AG04450 (cell line): ENCODE measurements at places on chromosomes 2 and 18. TPM values are rescaled to one million over a fixed set of nuclear protein-coding genes. Genes with fewer than 3 reads are reported as not detected.

DNA sequence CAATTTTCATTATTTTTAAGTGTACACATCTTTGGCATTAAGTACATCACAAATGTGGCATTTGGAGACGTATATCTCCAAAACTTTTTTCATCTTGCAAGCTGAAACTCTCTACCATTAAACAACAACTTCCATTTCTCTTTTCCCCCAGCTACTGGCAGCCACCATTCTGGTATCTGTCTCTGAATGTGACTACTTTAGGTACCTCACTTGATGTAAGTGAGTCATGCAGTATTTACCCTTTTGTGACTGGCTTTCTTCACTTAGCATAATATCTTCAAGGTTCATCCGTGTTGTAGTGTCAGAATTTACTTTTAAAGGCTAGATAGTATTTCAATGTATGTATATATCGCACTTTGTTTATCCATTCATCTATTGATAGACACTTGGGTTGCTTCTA is 17.0 kb downstream of the BABAM2 start:
- DNase-seq = no peak

CCNT2 gene
- polyA plus RNA-seq = 13.7 and 14.9 TPM in 2 replicates

GRCh38 chr2:4291430-4291829 is 588.1 kb downstream of the DCDC2C start:
- DNase-seq = no peak

RUFY4 gene
- polyA plus RNA-seq = not detected in 2 replicates

DNA sequence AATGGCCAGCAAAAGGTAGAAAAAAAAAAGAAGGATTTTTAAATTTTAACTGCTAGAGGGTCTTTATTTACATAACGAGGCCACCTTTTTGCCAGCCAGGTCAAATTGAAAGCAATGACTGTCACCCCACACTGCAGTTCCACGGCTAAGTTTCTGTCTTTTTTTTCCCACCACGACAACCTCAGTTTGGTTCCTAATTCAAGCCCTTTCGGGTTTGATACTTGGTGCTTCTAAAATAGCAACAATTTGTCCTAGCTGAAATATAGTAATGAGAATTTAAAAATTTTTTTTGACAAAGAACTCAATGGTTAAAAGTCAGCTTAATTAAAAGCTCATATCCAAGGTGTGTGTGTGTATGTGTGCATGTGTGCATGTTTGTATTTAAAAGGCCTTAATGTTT is 16.4 kb upstream of the NMS start:
- no peak for DNase-seq

DNAJC27 gene
- polyA plus RNA-seq = 3.5 and 4.1 TPM in 2 replicates

GRCh38 chr2:119106301-119106897 is 52.2 kb downstream of the C1QL2 start:
- DNase-seq = no peak

DNA sequence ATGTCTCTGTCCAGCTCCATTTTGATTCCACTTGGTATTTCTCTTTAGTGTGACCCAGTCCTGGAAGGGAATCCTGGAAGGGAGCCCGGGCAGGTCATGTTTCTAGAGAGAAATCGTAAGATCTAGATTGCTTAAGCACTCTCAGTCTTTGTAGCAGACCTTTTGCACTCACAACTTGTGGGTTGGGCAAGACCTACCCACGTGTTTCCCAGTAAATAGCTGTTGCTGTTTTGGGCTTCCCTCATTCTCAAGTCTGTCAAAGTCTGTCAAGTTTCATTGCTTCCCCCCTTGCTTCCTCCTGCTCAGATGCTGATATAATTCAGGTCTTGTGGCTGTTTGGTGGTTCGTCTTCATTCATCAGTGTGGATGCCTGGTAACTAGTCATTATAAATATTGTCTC is 17.4 kb upstream of the NEMP2 start:
- no peak for DNase-seq

DNA sequence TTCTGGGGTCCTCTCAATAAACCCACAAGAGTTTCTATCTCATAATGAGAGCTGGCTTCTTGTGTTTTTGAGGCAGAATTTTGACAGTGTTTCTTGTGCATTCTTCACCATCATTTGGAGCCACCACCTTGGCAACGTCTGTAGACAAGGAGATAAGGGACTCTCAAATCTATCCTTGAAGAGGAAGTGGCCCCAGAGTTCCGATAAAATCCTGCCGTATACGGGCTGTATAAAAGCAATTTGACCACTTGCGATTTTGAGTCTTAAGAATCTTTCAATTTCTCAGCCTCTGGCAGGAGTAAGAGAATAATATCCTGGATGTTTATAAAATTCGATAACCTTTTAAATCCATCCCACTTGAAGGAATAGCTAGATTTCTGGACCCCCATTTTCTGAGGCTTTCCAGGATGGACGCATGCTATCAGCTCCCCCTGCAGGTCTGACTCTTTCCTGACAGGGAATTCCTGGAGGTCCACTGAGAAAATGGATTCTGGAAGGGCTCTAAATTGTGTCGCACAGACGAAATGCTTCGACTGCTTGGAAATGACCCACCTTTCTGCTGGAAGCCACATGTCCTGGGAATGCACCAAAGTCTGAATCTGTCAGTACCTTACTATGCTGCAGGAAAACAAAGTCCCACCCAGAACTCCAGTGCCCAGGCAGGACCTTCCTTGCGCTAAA is 54.1 kb downstream of the E2F6 start:
- no peak for DNase-seq

BMP10 gene
- polyA plus RNA-seq = not detected in 2 replicates

GRCh38 chr2:197176522-197176921 is 134.1 kb downstream of the ANKRD44 start:
- no peak for DNase-seq

- DNase-seq = no peak
Observed at GRCh38 chr18:55764386-55764785, 176.4 kb upstream of the TCF4 start.

FLACC1 gene
- 0.58 and 1.1 TPM in 2 replicates for polyA plus RNA-seq

GRCh38 chr2:240991378-240992263 is 6.8 kb upstream of the SNED1 start:
- DNase-seq = peak; percentile 66

ANKRD29 gene
- 0.12 and 0.15 TPM in 2 replicates for polyA plus RNA-seq

- DNase-seq = no peak
Observed at GRCh38 chr2:187644981-187645380, 90.7 kb upstream of the TFPI start.

ACAA2 gene
- polyA plus RNA-seq = 33.8 and 34.7 TPM in 2 replicates

REG1B gene
- polyA plus RNA-seq = not detected in 2 replicates

GRCh38 chr2:167914969-167915368 is 332.4 kb downstream of the STK39 start:
- DNase-seq = no peak

- no peak for DNase-seq
Observed at GRCh38 chr2:206614811-206615210, 27.5 kb upstream of the FAM237A start.

FOXI3 gene
- polyA plus RNA-seq = not detected in 2 replicates

DNA sequence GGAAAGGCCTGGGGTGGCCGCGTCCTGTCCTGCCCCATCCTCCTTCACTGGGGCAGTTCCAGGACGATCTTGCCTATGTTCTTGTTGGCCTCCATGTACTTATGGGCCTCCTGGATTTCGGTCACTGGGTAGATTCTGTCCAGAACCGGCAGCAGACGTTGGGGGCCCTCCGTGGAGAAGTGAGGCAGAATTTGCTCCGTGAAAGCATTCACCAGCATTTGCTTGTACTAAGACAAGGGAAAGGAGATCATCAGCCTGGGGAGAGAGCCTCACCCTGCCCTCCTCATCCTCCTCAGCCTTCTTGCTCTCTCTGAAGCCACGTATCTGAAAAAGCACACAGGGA is 1.4 kb upstream of the SF3B6 start:
- no peak for DNase-seq

DNA sequence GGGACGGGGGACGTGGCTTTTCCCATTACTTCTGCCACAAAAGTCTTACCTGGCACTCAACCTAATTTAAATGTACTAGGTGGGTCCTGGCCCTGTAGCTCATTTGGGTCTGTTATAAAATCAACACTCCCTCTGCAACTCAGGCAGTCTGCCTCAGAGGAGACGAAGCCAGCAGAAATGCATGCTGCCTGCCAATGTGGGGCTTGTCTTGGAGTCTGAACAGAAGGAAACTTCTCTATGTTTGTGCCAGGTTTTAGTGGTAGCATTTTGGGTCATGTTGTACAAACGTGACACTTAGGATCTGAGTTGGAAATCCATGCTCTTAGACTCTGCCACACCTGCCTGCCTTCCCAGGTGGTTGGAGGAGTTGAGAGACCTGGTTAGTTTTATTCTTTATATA is 292.5 kb upstream of the FAM98A start:
- no peak for DNase-seq

DNA sequence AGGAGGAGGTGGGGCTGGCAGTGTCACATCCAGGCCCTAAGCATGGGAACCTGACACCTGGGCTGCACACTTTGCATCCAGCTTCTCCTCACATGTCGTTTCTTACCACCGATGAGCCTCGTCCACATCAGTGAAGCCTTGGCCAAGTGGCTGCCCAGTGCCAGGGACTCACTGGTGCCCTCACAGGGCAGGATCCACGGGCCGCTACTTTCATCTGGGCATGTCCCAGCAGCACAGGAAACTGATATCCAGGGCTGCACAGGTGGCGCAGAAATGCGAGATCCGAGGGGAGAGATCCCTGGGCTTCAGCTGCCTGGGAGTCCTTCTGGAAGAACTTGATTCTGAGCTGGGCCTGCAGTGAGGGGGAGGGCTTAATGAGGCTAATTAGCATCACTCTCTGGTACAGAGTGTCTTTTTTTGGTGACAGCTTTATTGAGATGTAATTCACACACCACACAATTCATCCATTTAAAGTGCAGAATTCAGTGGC is 291.6 kb upstream of the HDAC4 start:
- DNase-seq = no peak

DNA sequence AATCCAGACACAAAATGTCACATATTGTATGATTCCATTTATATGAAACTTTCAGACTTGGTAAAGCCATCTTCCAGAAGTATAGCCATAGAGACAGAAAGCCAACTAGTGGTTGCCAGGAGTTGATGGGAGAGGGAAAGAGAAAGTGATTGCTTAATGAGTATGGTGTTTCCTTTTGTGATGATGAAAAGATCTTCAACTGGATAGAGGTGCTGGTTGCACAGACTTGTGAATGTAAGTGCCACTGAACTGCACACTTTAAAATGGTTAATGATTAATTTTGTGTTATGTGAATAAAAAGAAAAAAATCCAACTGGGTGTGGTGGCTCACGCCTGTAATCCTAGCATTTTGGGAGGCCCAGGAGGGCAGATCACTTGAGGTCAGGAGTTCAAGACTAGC is 135.3 kb upstream of the SLC1A4 start:
- no peak for DNase-seq

RNF144A gene
- 0.17 and 0.24 TPM in 2 replicates for polyA plus RNA-seq

GRCh38 chr18:72973841-72974240 is 106.1 kb upstream of the NETO1 start:
- no peak for DNase-seq

- no peak for DNase-seq
Observed at GRCh38 chr2:226798422-226799210, 1.0 kb downstream of the IRS1 start.

MALL gene
- 0.48 and 0.63 TPM in 2 replicates for polyA plus RNA-seq

DNA sequence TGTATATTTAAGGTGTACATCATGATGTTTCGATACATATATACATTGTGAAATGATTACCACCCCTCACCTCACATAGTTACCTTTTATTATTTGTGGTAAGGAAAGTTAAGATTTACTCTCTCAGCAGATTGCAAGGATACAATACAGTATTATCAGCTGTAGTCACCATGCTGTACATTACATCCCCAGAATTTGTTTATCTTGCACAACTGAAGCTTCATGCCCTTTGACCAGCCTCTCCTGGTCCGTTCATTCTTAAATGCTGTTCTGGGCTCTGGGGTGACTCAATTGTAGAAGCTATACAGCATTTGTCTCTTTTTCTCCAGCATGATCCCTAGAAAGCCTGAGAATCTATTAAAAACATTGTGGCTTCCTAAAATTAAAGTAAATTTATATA is 90.8 kb downstream of the PTPRM start:
- DNase-seq = no peak
